Bronchial smooth muscle cell (primary cell): ENCODE measurements at places on chromosomes 1 and 21. TPM values are rescaled to one million over a fixed set of nuclear protein-coding genes. Genes with fewer than 3 reads are reported as not detected.

The LEPR gene
- total RNA-seq = 12.5 and 16.7 TPM in 2 replicates

The SSR2 gene
- 363 and 500 TPM in 2 replicates for total RNA-seq

The NUP210L gene
- total RNA-seq = under 0.01 and 0.17 TPM in 2 replicates

The TFF3 gene
- total RNA-seq = 0.94 and 0.95 TPM in 2 replicates

The PRMT2 gene
- 176 and 206 TPM in 2 replicates for total RNA-seq

The FCAMR gene
- total RNA-seq = under 0.01 TPM in 1 of 2 replicates, not detected in the other

The RGS16 gene
- total RNA-seq = 0.95 and 1.1 TPM in 2 replicates

The CAMSAP2 gene
- total RNA-seq = 20.0 and 22.1 TPM in 2 replicates

The MMP23B gene
- 4.6 and 4.9 TPM in 2 replicates for total RNA-seq

The CCDC185 gene
- not detected in 2 replicates for total RNA-seq

The PCP4L1 gene
- not detected in 2 replicates for total RNA-seq

The CDC20 gene
- 1.2 and 8.7 TPM in 2 replicates for total RNA-seq

The TDRD5 gene
- not detected in 2 replicates for total RNA-seq

The KCNJ9 gene
- under 0.01 and 0.09 TPM in 2 replicates for total RNA-seq

The CLDN17 gene
- not detected in 2 replicates for total RNA-seq

The VPS45 gene
- 39.9 and 43.2 TPM in 2 replicates for total RNA-seq

The FAM72D gene
- 0.09 and 0.47 TPM in 2 replicates for total RNA-seq

The OR6K2 gene
- not detected in 2 replicates for total RNA-seq

The KCNJ15 gene
- 0.16 and 0.17 TPM in 2 replicates for total RNA-seq

The TMPRSS15 gene
- total RNA-seq = not detected in 2 replicates

The CD101 gene
- 0.60 and 0.63 TPM in 2 replicates for total RNA-seq

The MYOCOS gene
- under 0.01 TPM in 1 of 2 replicates, not detected in the other for total RNA-seq

The GLIS1 gene
- total RNA-seq = 0.47 and 0.77 TPM in 2 replicates

The MLLT11 gene
- total RNA-seq = 1.5 and 2.7 TPM in 2 replicates

The GUCA2A gene
- total RNA-seq = not detected in 2 replicates

The CEP170 gene
- total RNA-seq = 76.3 and 103 TPM in 2 replicates

The DDAH1 gene
- 3.5 and 8.2 TPM in 2 replicates for total RNA-seq

The EPB41 gene
- total RNA-seq = 1.6 and 9.4 TPM in 2 replicates
